NCI-H2029 treated with DMSO at 0.1 percent for 48 hours (cell line): ENCODE measurements at places on chromosomes 4 and X.

DNA sequence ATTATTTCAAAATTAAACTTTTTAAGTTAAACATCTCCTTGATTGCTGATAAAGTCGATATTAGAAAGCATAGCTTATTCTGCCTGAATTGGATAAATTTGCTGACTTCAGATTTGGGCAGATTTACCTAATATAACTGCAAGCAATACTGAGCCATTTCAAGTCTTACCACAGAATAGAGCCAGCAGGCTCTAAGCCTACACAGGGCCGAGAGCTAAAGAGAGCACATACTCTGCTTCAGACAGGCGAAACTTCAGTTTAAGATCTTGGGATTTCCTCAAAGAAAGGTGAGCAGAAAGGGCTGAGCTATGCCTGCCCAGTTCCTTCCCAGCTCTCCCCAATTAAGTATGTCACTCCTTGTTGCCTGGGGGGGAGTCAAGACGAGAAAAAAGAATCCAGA, 240.6 kb upstream of the NOCT start:
- no peak for DNase-seq

GRCh38 chr4:149370785-149371420, 444.7 kb downstream of the IQCM start:
- DNase-seq: peak; percentile 2

- DNase-seq: no peak
These were observed 367.3 kb downstream of the CHIC1 start for GRCh38 chrX:73930300-73930699.

DNA sequence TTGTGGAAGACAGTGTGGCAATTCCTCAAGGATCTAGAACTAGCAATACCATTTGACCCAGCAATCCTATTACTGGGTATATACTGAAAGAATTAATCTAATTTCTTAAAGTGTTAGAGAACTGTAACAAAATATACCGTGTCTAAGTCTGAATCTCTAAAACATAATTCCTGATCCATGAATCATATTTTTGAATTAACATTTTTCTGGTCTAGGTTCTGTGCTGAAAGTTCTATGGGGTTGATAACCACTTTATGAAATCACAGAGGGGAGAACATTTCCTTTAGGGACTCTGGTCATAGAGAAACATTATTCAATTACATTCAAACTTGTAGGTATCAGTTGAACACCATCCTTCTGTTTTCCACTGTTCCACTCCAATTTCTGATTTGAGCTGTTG, 91.9 kb upstream of the ETNPPL start:
- no peak for DNase-seq

DNA sequence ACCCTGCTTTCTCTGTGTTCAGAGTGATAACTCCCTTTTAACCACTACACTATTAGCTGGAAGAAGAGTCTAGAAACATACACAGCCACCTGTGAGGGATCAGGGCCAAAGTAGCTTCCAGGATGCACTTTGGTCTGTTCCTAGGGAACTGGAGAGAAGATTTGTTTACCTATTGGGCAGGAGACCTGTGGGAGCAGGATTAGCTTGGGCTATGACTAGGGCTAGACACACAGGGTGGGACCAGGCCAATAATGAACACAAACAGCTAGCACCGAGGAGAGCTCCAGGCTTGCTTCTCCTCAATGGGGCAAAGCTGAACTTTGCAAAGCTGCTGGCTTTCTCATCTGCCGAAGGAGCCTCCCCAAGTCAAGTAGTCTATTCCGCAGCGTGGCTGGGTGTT, 24.4 kb upstream of the MAP7D3 start:
- DNase-seq: no peak

DNA sequence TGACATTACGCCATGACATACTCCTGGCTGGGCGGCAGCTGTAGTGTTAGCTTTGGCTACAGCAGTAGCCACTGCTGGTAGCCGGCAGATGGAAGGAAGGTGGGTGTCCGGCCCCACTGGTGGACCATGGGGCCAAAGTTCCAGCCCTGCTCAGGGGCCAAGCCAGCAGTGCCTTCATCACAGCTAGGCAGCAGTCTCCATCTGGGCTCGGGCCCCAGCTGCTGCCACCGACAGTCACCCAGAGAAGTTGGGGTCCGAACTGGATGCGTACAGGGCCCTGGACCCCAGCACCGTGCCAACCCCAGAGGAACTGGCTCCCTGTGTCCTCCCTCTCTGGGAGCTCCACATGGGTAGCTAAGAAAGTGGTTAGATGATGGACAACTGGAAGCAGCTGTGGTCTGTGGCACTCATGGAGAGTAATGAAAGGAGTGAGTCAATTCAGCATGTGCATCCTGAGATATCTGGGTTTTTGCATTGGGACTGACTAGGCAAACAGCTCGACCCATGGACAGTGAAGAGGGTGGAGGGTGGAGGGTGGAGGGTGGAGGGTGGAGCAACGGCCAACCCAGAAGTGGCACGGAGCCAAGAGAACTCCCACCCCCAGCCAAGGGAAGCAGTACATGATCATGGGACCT, 366.6 kb upstream of the GRIA3 start:
- DNase-seq: no peak

GRCh38 chr4:77465271-77465670, 140.3 kb upstream of the CXCL13 start:
- DNase-seq: no peak

DNA sequence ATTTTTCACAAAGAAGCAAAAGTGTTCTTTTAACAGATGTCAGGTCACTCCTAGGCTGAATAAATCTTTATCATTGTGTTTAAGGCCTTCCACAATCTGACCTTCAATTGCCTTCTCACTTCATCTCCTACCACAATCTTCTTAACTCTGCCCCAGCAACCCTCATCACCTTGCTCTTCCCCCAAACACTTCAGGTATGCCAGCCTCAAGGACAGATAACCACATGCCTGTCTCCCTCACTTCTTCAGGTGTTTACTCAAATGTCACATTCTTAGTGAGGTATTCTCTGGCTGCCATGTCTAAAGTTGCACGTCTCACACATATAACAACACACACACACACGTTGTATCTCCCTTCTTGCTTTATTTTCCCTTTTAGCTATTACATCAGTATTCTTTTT, 146.5 kb downstream of the ANKRD50 start:
- no peak for DNase-seq

GRCh38 chrX:20141281-20142220, at the start of gene EIF1AX:
TSS of gene EIF1AX (minus strand) at chrX:20141838. CDS start at chrX:20141640, 198 bp downstream.
- DNase-seq: peak; percentile 81

DNA sequence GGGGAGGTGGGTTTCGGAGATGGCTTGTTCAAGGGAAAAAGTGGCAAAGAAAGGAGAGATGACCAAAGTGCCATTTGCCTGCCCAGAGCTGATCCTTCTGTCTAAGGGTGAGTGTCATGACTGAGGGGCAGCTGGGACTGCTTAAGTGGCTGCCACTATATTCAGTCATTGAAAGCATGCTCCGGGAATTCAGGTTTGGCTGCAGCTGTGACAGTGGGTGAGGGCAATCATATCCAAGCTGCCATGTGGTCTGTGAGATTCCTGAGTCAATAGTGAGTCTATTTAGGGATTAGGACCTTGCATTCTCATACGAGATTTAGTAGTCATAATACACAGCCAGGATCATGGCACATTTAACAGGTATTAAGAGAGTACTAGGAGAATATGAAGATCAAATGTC, 138.8 kb upstream of the BANK1 start:
- DNase-seq: no peak

DNA sequence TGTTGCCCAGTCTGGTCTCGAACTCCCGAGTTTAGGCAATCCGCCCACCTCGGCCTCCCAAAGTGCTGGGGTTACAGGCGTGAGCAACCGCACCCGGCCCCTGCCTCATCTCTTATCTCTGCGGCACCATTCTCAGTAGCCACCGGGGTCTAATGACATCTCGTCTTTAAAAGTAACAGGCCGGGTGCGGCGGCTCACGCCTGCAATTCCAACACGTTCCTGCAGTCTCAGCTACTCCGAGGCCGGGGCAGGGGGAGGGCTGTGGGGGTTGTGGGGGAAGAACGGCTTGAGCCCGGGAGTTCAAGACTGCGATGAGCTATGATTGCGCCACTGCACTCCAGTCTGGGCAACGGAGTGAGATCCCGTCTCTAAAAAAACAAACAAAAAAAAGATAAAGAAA, 28.8 kb downstream of the ING2 start:
- DNase-seq: no peak

DNA sequence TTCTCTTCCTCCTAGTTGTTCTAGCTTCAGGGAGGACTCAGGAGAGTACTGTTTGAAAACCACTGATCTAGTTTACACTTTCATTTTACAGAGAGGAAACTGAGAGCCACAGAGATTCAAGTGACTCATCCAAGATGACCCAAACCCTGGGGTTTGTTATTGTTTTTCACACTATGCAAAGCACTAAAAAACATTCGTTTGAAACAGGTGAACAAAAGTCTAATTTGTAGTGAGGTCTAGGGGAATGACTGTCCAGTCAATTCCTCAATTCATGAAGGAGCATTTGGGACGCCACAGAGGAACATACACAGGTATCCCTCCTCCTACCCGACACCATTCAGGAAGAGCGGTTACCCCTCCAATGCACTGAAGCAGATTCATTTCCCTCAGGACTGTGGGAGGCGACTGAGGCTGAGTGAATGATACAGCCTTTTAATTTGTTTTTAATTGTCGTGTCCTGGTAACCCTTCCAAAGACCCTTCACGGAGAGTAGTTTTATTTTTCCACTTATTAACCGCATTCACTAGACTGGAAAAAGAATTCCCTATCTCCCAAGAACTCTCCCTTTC, 30.3 kb downstream of the TLR10 start:
- no peak for DNase-seq

- no peak for DNase-seq
These were observed 159.6 kb downstream of the SOWAHB start for GRCh38 chr4:76738086-76738931.

DNA sequence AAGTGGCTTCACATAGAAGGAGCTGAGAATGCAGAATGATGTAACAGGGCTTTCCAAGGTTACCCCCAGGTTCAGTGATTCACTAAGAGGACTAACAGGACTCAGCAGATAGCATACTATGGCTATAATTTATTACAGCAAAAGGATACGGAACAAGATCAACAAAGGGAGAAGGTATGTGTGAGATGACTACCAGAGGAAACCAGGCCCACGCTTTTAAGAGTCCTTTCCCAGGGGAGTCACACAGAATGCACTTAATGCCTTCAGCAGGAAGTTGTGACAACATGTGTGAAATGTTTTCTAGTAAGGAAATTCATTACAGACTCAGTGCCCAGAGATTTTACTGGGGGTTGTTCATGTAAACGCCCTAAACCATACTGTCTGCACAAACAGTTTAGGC, 373.6 kb upstream of the MAGEB2 start:
- DNase-seq: no peak

DNA sequence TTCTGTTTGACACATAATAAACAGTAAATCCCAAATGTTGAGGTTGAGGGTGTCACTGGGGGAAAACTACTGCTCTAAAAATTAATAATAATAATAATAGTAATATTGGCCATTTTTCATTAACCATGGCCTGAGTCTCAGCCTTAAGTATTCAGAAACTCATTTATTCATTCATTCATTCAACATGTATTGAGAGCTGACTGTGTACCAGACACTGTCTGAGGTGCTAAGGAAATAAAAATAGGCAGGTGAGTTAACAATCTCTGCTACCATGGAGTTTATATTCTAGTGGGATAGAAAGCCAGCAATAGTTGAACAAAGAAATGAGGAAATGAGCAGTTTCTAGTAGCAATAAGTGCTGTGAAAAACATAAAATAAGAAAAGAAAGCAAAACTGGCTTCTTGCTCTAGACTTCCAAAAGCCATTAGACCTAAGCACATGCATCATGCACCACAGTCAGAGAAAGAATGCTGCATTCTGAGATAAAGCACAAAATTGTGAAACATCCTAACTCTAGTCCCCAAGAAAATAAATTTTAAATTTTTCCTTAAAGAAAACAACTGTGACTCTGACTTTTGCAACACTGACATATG, 278.7 kb downstream of the RCHY1 start:
- no peak for DNase-seq

- no peak for DNase-seq
These were observed 18.6 kb downstream of the EGF start for GRCh38 chr4:109931318-109931717.

DNA sequence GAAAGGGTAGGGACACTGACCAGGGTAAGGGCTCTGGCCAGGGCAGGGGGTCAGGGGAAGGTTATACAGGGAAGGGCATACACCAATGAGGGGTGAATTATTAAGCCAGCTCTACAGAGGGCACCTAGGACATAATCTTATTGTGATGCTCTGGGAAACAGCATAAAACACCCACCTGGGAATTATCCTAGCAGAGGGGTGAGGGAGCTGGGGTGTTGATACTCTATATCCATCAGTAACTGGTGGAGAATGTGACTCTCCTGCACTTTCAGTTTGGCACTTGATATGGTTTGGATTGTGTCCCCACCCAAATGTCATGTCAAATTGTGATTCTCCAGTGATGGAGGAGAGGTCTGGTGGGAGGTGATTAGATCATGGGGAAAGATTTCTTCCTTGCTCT, 291.2 kb downstream of the ASMT start:
- DNase-seq: no peak

- peak; percentile 90 for DNase-seq
These were observed 36.3 kb downstream of the SULT1E1 start for GRCh38 chr4:69823481-69824186.

DNA sequence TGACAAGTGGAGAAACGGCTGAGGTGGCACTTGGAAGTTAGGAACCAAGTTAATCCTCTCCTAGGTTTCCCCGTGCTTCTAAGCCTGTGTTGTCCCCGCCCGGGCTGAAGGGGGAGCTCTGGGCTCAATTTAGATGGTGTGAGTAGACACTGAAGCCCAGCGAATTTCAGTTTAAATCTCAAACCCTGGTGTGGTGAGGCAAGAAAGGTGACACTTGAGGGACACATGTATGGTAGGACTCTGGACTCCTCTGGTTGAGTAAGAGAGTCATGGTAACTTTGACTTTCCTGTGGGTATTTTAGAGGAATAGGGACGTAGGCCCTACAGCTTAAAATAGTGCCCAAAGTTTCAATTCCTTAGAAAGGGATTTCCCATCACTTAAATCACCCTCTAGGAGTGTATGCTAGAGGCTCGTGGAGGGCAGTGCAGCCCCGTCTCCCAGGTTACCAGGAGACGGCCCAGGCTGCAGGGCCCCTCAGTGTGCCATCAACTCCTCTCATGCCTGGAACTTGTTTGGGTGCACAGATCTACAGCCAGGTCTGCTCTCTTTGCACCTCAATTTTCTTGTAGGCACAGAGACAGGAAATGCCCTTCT, 24.0 kb downstream of the HAND2 start:
- no peak for DNase-seq

- no peak for DNase-seq
These were observed 329 bp downstream of the TBC1D14 start for GRCh38 chr4:6909970-6910339.
